Trophoblast cell (in vitro differentiated cells and primary cell): ENCODE measurements at places on chromosomes 7 and 10.

- DNase-seq, result no peak
Measured at GRCh38 chr7:4645246-4645645, 36.8 kb upstream of the FOXK1 start.

- no peak for DNase-seq
Measured at GRCh38 chr7:131591687-131592319, 35.4 kb upstream of the PODXL start.

- no peak for DNase-seq
Measured at GRCh38 chr10:3406556-3406955, 234.0 kb upstream of the PITRM1 start.

DNA sequence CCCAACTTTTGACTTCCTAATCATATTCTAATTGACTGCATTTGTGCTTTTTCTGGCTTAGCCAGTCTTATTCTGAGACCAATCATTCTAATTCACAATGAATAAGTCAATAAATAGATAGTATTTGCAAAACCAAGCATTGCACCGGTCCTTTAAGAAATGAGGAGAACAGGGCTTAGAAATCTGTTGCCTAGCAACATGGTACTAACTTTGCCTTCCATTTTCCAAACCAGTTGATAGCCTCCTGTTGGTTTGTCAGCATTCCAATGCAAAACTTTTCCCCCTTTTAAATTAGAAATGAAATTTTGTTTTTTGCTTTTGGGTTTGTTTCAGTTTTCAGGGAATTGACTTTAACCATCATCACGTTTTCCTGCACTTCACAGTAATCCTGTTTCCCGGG lies 603.5 kb upstream of the NRP1 start:
- DNase-seq, result no peak

- no peak for DNase-seq
Measured at GRCh38 chr10:90484518-90484917, 373.3 kb downstream of the HTR7 start.

GRCh38 chr10:3324612-3325038 lies 152.0 kb upstream of the PITRM1 start:
- peak; percentile 72 for DNase-seq
